ENCODE measurements at places on chromosomes 13 and 19.

DNA sequence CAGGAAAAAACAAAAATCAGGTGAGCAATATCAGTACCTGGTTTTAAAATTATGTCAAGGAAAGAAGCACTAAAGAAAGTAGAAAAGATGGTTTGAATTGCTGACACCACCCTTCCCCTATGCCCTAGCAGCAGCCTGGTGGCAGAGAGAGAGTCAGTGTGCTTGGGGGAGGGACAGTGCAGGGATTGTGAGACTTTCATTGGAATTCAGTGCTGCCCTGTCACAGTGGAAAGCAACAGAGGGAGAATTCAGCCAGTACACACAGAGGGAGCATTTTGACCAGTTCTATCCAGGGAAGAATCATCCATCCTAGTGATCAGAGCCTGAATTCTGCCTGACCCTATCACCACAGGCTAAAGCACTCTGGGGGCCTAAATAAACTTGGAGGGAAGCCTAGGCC is 222.4 kb upstream of the PCDH17 start:
- DNase-seq: no peak

DNA sequence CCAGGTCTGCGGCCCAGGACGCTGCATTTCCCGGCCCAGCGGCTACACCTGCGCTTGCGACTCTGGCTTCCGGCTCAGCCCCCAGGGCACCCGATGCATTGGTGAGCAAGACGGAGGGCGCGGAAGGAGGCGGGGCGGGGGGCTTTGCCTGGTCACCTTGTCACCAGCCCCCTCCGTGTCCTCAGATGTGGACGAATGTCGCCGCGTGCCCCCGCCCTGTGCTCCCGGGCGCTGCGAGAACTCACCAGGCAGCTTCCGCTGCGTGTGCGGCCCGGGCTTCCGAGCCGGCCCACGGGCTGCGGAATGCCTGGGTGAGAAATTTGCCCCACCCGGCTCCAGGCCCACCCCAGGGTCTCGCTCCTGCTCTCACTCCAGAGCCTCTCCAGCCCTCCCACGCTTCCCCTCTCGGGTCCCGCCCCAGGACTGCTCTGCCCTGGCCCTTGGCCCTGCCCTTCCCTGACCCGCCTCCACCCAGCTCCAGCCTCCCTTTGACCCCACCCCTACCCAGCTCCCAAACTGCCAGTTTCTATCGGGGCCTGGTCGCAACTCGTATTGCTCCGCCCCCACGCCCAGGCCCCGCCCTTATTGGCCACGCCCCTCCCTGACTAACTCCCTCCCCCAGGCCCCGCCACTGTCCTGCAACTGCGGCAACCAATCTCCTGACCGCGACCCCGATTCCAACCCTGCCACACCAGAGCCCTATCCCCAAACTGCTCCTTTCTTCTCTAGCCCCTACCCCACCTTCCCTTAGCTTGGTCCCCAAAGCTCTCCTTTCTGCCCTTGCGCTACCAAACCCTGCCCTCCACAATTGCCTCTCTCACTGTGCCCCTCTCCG is 8.6 kb downstream of the LTBP4 start:
- peak; percentile 82 for DNase-seq

GRCh38 chr19:29893606-29894284 is 48.3 kb upstream of the URI1 start:
- DNase-seq: no peak

DNA sequence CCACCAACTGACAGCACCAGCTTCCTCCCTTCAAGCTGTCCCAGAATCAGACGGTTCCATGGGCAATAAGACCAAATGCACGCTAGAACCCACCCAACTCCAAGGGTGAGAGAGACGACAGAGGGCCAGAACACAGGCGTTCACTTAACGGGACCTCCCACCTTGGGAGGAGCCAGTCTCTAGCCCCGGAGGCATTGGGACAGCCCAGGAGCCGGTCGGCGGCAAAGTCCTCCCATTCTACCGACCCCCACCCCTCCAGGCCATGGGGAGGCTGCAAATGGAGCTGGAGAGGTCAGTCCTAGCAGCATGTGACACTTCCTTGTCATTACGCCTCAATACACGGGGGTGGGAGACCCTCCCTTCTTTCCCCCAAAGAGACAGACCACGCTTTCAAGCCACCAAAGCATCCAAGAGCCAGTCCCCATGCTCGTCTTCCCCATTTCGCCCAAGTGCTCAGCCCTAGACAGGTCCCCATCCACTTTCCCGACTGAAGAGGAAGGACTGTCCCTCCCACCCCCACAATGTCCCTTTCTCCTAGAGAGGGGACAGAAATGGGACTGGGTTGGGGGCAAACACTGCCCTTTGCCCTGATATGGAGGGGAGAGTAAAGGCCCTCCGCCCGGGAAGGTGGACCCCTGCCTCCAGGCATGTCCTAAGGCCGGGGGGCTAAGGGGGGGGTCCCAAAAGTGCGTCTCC is 964 bp downstream of the KHSRP start:
- peak; percentile 60 for DNase-seq

DNA sequence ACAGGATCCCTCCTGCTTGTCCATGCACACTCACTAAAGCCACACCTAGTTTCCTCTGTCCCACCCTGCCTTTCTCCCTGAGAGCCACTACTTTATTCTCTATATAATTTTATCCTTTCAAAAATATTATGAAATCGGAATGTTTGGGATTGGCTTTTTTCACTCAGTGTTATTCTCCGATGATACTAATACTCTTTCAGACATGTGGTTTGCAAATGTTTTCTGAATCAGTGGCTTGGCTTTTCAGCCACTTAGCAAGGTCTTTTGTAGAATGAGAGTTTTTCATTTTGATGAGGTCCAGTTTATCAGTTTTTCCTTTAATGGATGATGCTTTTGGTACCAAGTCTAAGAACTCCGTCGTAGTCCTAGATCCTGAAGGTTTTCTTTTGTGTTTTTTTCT is 11.6 kb downstream of the SPATA13 start:
- no peak for DNase-seq

DNA sequence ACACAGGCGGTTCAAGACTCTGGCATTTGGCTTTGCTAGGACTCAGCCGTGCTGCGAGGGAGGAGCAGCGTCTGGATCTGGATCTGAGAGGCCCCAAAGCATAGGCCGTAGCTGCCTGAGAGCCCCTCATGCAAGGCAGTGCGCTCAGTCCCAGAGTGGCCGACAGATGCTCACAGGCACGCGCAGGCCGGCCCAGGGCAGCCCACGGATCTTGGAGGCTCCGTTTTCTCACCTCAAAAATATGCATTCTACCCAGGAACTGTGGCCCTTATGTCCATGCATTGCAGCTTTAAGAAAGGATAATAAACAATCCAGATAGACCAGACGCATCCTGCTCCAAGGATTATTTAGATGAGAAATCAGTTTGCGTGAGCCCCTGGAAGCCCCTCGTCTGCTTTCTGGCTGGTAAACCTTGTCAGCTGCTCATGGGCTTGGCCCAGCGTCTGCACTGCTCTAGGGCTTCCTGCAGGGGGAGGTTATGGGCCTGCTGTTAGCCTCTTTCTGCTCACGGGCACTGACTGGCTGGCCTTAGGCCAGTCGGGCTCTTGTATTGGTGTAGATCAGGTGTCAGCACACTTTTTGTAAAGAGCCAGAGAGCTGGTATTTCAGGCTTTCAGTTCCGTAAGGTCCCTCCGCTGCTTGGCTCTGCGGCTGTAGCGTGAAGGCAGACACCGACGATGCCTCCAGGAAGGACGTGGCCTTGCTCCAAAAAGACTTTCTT is 24.2 kb downstream of the TEX29 start:
- no peak for DNase-seq

DNA sequence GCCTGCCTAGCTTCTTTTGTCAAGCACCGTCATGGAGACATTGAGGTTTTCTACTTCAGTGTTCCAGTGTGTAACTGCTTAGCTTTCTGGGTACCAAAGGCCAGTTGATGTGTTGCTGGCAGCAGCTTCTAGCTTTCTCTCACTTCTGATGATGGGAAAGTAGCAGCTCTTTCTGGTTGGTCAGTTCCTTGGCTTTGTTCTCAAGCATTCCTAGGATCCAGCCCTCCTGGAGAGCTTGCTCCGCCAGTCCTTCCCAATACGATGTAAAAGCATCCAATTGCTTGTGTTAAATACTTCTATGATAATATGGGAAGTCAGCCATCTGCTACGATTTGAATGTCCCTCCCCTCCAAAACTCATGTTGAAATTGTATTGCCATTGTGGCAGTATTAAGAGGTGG is 182.8 kb downstream of the UGGT2 start:
- no peak for DNase-seq

DNA sequence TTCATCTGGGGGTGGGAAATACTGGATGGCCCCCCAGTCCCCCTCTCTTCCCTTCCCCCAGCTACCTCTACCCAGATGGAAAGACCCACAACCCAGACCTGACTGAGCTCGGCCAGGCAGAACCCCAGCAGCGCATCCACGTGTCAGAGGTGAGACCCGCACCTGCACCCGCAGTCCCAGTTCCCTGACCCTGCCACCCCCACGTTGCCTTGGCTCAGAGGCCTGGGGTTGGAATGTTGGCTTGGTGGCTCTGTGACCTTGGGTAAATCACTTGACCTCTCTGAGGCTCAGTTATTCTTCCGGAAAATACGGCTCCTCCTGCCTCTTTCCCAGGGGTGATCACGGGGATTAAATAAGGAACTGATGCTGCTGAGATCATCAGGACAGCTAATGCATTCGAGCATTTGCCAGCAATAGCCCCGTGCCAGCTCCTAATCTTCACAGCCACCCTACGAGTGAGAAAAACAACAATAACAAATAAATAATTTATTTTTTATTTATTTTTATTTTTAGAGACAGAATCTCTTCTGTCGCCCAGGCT is 12.3 kb downstream of the CBLC start:
- no peak for DNase-seq

DNA sequence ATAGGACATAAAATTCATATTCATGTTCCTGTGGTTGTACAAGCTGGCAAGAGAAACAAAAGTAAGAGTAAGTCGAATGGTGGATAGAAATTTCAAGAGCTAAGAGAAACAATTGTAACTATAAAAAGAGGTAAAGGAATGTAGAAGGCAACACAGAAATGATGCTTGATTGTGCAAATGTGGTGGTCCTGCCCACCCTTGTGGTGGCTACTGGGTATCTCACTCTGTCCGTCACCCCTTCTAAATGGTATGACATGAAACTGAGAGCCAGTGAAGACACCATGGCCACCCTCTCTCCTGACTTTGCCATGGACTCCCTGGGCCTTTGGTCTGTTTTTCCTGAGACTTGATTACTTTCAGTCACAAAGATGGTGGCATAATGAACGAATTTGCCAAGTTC is 925.9 kb upstream of the SLITRK6 start:
- DNase-seq: no peak

GRCh38 chr13:74707291-74707690 is 573.1 kb upstream of the KLF12 start:
- no peak for DNase-seq

DNA sequence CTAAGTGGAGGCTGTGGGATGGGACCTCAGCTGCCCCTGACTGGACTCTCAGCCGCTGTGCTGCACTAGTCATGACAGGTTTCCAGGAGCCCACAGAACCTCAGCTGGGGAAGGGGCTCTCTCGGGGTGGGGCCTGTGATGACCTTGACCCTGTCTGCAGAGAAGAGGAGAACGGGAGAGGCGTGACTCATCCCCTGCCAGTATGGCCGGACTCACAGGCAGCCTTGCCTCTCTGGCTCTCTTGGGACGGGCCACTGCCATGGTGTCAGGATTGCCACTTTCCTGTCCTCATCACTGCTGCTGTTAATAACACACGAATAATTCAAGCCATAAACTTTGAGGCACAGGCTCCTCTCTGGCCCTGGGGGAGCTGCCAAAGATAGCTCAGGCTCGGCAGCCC is 295.3 kb downstream of the UQCRFS1 start:
- DNase-seq: no peak

- DNase-seq: peak; percentile 10
These were observed 27.3 kb downstream of the TM9SF2 start for GRCh38 chr13:99528547-99528946.

GRCh38 chr13:83819611-83820010 is 62.7 kb downstream of the SLITRK1 start:
- no peak for DNase-seq

DNA sequence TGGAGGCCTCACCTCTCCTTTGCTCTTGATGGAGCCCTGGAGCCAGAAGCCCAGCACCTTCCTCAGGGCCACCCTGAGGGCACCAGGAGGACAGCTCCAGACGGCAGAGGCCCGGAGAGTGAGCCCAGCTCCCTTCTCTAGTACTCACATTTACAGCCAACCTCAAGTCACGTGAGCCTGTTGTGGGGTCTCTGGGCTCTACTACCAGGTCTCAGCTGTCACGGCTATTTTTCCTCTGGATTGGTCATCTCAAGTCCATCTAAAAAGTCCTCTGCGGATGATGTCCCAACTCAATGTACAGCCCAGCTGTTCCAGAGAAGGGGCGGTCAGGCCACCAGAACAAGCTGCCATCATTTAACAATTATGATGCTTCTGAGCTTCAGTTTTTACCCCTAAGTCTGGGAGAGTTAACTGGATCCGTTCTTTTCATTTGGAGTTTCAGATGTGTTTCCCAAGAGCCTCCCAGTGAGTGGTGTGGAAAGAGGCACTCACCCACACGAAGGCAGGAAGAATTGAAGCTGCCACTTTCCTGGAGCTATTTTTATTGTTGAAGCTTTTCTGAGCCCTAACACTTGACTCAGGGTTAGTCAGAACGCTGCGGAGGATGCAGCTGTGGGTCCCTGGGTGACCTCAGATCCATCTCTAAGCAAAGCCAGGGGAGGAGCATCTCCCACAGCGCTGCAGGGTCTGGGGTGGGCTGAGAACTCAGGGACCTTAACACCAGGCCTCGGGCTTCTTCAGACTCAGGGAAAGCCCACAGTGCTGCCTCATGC is 143.5 kb upstream of the UBL3 start:
- DNase-seq: no peak

DNA sequence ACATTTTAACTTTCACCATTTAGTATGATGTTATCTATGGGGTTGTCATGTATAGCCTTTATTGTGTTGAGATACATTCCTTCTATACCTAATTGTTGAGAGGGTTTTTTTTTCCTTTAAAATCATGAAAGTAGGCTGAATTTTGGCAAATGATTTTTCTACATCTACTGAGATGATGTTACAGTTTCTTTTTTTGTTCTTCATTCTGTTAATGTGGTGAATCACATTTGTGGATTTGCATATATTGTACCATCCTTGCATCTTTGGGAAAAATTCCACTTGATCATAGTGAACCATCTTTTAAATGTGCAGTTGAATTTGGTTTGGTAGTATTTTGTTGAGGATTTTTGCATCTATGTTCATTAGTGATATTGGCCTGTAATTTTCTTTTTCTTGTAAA is 29.2 kb downstream of the CCNA1 start:
- no peak for DNase-seq

GRCh38 chr13:110519046-110519445 is 42.5 kb downstream of the RAB20 start:
- DNase-seq: no peak

DNA sequence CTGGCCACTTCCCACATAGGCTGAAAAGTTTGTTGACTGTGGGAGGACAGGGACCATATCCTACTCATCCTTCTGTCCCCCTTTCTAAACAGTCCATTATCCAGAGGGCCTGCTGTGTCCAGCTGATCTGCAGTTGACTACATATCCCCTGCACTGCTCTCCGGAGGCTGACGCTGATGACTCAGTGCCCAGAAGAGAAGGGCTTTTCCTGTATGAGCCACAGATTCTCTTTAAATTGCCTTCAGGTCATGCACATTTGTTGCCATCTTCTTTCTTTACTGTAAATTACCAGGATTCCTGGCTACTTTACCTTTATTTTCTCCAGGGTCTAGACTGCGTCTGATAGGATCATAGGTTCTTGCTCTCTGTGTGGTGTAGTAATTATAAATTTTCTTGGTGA is 125.2 kb downstream of the LACC1 start:
- peak; percentile 69 for DNase-seq

- DNase-seq: peak; percentile 40
These were observed 121.0 kb downstream of the COG6 start for GRCh38 chr13:39776439-39776838.
